ENCODE measurements at places on chromosomes 13 and 19. TPM values are rescaled to one million over a fixed set of nuclear protein-coding genes. Genes with fewer than 3 reads are reported as not detected.

LILRA5 gene
- 0.62 TPM for polyA plus RNA-seq

OLFM4 gene
- 0.65 TPM for polyA plus RNA-seq

PDX1 gene
- not detected for polyA plus RNA-seq

NALCN gene
- 0.95 TPM for polyA plus RNA-seq

RNF17 gene
- 0.18 TPM for polyA plus RNA-seq

GRCh38 chr19:32921624-32922023 is 50.1 kb downstream of the CEP89 start:
- DNase-seq = no peak

DNA sequence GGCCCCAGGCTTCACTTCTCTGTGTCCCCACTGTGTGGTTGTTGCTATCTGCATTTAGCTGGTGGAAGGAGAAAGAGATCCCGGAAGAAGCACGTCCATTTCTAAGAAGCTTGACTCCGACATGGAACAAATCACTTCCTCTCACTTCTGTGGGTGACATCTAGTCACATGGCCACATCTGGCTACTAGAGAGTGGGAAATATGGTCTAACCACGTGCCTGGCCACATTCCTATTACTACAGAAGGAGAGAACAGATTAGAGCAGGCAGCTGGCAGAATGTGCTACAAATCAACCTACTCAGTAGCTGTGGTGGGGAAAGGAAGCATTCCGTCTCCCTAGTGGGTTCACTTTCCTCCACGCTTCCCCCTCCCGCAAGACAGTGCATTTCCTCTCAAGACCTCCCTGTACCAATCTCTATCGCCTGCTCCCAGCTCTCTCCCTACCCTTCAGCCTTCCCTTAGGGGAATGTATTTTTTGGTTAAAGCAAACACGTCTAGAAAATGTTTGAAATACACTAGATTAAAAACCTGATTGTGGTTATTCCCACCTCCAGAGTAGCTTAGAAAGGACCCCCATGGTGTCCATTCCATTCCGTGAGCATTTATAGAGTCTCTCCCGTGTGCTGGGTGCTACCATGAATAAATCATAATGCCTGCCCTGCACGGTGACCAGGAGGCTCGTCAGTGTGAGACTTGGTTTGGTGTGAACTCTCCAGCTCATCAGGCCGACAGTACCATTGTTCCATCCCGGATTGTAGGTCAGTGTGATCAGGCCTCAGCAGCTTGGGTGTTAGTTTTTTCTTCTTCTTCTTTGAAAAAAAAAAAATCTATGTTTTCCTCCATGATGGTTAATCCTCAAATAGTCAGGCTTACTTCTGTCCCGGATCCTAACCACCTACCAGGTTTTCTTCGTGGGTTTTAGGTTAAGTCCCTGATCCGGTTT is 8.0 kb upstream of the AMER2 start:
- DNase-seq = no peak

- no peak for DNase-seq
Measured at GRCh38 chr19:12095111-12095790, 30.7 kb downstream of the ZNF844 start.

GRCh38 chr13:57553932-57554331 is 77.6 kb upstream of the PCDH17 start:
- DNase-seq = no peak

DNA sequence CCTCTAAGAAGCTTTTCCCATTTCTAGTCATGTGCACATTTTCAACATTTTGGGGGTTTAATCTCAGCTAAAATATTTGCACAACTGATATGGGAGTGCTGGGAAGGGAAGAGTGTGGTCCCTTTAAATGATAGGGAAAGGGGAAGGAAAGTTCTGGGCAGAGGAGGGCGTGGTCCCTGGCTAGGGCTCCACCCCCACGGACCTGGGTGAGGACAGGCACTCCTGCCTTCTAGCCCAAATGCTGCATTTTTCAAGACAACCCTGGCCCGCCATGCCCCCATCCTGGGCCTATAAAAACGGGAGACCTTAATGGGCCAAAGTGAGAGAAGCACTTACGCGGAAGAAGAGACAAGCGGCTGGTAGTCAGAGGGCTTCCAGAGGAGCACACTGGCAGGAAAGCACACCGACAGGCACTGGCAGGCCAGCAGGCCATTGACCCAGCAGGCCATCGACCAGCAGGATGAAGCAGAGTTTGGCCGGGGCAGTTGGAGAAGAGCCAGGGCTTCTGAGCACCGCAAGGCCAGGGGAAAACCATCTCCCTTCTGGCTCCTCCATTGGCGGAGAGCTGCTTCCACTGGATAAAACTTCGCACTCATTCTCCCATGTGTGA is 266.7 kb downstream of the SPRY2 start:
- DNase-seq = no peak

GRCh38 chr13:34413538-34414210 is 528.4 kb upstream of the NBEA start:
- no peak for DNase-seq

GRCh38 chr13:64749301-64749700 is 2480.8 kb downstream of the PCDH9 start:
- no peak for DNase-seq

DNA sequence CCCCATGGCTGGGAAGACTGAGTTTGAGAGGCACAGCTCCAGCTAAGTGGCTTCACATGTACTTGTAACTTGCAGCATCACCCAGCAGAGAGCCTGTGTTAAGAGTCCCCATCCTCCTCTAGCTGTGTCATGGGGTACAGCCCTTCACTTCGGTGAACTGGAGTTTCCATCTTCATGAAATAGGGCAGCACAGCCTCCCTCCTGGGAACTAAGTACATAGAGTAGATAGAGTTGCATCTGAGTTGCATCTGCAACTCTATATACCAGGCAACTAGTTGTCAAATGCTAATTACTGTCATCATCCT is 1.2 kb downstream of the PRDX2 start:
- DNase-seq = no peak

- DNase-seq = no peak
Measured at GRCh38 chr13:62110079-62110478, 694.4 kb upstream of the PCDH20 start.

GRCh38 chr13:76813891-76814290 is 72.3 kb downstream of the KCTD12 start:
- DNase-seq = no peak

DNA sequence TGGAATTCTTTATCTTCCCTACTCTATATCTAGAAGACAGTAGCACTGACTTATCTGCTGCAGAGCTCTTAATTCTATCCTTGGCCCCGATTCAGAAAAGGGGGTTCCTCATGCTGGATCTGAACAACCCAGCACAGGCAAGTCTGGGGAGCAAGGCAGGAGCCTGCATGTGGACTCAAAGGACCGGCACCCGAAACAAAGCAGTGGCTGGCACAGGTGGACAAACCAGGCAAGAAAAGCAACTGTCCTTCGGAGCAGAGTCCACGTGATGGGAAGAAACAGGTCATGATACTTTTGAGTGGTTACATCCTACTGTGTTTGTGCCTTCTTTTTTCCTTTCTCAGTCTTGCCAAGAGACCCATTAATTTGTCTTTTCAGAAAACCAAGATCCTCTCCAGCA is 38.3 kb downstream of the GPR42 start:
- DNase-seq = no peak

DNA sequence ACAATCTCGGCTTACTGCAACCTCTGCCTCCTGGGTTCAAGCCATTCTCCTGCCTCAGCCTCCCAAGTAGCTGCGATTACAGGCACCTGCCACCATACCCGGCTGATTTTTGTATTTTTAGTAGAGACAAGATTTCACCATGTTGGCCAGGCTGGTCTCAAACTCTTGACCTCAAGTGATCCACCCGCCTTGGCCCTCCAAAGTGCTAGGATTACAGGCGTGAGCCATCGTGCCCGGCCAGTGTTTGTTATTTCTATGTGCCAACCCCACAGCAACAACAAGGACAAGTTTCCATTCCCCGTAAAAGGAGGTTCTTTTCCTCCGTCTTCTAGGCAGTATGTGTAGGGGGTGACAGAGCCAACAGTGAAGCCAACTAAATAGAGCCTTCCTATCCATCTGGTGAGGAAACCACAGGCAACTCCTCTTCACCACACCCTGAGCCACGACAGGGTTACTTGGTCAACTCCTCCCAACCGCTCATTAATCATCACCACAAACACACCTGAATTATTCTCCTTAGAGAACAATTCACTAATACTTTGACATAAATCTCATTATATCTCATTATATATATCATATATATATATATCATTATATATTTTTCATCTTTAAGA is 25.5 kb downstream of the FOXO1 start:
- DNase-seq = no peak

- DNase-seq = no peak
Measured at GRCh38 chr19:48400018-48400742, 6.7 kb downstream of the GRIN2D start.

GRCh38 chr13:44298314-44298713 is 75.3 kb upstream of the SERP2 start:
- DNase-seq = no peak

Data from right renal cortex interstitium (tissue), 3 donors.